ENCODE measurements at places on chromosomes 3 and 15.

DNA sequence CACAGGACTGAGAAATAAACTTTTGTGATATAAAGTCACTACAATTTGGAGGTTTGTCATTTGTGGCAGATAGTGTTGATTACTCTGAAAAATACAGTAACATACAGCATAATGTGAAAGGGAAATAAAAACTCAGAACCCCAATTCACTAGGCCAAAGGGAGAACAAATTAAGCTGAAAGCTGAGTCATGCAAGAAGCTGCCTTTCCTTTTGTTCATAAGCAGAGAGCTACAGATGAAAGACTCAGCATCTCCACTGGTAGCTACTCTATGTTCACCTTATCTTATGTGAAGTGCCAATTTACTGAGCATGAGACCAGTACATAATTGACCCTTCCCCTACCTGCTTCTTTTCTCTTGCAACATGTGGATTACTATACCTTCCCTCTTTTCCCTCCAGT is 19.3 kb upstream of the SLTM start:
- no peak for DNase-seq

DNA sequence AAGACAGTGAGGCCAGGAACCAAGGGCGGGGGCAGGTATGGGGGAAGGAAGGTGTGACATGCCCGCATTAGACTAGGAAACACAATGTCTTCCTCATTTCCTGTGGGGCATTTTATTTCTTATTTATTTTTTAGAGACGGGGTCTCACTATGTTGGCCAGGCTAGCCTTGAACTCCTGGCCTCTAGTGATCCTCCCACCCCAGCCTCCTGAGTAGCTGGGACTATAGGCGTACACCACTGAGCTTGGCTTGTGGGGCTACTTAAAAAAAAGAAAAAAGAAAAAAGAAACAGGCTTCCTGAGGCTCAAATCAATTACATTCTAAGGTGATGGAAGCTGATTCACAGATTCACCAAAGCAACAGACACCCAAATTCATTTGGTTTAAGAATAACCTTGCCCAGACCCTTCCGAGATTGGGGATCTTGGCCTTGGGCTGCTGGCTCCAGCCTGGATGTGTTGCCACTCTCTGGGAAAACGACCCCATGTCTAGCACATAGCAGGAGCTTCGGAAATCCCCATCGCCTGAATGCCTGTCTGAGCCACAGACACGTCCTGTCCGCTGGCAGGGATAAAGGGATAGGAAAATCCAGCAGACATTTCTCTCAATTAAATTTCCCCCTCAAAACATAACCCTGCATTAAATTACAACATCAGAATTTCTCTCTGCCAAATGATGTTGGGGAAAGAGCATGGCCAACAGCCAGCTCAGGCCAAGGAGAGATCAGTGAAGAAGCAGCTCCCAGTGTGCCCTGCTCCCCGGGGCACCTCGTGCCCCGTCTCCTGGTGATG is 13.0 kb downstream of the CPN2 start:
- DNase-seq: no peak

- DNase-seq: no peak
Measured at GRCh38 chr3:135528413-135529015, 437.0 kb upstream of the PPP2R3A start.

- DNase-seq: no peak
Measured at GRCh38 chr15:52318729-52319500, 23.3 kb upstream of the MYO5C start.

GRCh38 chr3:186259612-186260383 is 102.2 kb downstream of the DGKG start:
- DNase-seq: no peak

DNA sequence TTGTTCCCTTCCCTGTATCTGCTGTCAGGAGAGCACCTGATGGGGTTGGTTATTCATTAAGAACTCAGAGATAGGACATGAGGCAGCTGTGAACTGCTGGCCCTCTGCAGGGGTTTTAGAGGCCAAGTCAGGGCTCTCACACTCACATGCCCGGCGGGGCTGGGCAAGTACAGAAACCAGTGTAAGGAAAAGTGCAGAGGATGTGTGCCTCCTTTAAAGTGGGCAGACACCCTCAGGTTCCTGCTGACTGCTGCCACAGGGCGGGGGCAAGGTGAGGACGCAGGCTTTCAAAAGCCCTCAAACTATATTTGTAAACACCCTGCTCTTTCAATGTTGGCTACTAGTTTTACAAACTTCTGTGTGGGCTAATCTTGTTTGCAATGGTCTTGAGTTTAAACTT is 22.4 kb downstream of the CXCR6 start:
- no peak for DNase-seq

DNA sequence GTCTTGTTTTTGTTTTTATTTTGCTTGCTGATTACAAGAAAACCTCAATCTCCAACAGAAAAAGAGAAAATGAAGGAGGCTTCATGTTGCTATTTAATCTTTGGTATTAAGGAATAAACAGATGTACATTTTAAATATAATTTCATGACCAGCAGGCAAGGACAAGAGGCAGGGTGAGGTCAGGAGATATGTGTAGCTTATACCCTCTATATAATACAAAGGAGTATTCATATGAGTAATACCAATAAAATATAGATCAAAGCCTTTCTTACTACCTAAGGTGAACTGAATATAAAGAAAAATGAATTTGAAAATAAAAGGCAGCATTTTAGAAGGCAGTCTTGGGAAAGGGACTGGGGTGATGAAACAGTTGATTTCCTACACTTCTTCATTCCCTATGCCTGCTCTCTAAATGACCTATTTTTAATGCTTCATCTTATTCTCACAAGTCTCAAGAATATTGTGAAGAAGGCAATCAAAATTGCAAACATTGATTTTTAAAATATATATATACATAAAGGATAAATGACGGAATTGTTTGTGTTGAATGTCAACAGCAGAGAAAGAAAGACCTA is 8.6 kb upstream of the CBLB start:
- DNase-seq: no peak

GRCh38 chr3:54760201-54760600 is 167.7 kb downstream of the LRTM1 start:
- DNase-seq: no peak
